Stimulated activated CD4-positive, alpha-beta T cell treated with anti-CD3 and anti-CD28 coated beads, TNF-alpha, amount 100 ng/mL, for 4 hours (primary cell): ENCODE measurements at places on chromosomes 16 and 17.

DNA sequence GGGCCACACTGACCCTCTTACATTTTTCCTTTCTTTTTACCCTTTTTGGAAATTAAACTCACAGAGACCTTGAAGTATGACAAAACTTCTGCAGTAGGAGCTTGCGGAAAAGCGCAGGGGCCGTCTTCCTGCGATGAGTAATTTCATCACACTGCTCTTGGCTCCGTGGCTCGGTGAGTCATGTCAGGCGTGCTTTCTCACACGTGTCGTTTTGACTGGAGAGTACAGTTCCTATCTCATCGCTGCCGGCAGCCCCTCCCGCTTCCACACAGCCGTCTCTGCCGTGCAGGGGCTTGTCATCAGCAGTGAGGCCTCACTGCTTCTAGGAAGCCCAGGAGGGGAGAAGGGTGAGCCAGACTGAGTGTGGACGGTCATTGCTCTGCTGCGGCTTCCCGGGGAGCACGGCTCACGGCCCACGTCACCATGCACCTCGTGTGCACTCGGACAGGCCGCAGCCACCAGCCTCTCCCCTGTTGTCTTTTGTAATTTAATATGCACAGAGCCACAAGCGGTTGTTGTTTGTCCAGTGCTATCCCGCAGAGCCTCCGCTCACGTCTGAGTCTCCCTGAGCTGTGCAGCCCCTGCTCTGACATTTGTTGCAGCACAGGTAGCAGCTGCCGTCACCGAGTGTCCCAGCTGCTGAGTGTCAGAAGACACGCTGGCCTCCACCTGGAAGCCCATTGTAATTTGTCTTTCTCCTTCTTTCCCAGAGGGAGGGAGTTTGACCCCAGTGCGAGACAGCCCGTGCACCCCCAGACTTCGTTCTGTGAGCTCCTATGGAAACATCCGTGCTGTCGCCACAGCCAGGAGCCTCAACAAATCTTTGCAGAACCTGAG is 99.4 kb upstream of the CHMP6 start:
- peak; percentile 82 for DNase-seq

GRCh38 chr17:5665164-5665563 is 80.9 kb upstream of the NLRP1 start:
- DNase-seq: no peak

DNA sequence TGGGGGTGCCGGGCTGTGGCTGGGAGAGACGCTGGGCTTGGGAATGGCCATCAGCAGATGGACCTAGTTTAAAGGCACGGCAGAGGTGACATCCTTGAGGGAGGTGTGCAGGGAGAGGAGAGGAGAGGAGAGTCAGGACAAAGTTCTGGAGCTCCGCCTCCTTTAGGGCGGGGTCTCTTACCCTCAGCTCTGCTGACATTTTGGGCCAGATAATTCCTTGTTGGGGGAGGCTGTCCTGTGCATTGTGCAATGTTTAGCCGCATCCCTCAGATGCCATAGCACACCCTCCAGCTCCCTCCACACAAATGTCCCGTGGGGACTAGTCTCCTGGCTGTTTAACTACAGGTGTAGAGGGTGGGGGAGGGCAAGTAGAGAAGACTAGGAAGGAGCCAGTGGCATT is 48.3 kb downstream of the ARHGAP23 start:
- no peak for DNase-seq

GRCh38 chr16:79165506-79165905 is 435.0 kb downstream of the MAF start:
- no peak for DNase-seq

DNA sequence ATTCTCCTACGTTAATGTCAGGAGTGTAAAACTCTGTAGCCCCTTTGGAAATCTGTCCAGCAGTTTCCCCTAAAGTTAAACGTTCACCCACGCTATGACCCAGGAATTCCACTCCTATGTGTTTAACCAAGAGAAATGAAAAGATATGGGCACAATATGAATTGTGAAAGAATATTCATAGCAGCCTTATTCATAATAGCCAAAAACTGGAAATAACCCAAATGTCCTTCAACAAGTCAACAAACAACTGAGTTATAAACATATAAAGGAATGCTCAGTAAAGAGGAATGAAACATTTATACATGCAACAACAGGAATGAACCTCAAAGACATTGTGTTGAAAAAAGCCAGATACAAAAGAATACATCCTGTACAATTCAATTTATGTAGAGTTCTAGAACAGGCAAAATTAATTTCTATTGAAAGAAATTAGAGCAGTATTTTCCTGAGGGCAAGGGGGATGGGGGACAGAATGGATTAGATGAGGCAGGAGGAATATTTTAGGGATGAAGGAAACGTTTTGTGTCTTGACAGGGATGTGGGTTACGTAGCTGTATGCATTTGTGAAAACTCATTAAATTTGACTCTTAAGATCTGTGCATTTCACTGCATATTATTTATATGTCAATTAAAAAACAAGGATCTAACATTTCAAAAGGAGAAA is 286.7 kb upstream of the CDH5 start:
- no peak for DNase-seq

DNA sequence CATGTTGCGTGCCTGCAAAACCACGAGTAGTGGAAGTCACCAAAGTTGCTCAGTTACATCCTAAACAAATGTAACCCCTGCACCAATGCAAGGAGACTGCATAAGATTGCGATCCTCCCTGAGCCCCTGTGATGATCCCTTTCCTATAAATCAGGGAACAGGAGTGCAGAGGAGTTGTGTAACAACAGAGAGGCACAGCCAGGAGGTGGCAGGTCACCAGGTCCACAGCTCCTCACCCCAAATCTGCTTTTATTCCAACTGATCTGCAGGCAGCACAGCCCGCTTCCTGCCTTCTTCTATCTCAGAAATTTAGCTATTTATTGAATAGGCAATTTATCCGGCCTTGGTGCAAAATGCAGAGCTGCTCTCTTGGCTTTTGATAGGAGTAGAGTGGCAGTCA is 36.0 kb upstream of the MRTFB start:
- DNase-seq: no peak

GRCh38 chr17:39198186-39198566 is 707 bp upstream of the CACNB1 start:
- no peak for DNase-seq

- peak; percentile 57 for DNase-seq
Measured at GRCh38 chr17:68200689-68201417, 47.0 kb upstream of the AMZ2 start.

GRCh38 chr16:5200123-5200522 is 102.5 kb upstream of the EEF2KMT start:
- DNase-seq: no peak

- no peak for DNase-seq
Measured at GRCh38 chr16:12548270-12548983, 255.3 kb downstream of the CPPED1 start.

DNA sequence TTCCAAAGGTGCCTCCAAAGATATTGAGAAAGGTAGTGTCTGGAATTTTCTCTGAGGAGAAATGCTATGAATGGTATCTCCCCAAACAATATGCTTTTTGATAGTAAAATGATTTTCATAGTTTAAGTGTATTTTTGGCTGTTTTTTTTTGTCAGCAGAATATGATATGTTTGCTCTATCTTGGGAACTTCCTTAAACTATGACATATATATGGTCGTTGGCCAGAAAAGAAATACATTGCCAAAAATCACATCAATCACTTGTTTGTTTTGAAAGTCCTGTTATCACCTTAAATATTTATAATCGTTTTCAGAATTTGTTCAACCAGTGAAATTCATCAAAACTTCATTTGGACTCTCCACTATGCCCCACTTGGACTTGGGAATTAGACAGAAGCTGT is 816.9 kb downstream of the CDH11 start:
- DNase-seq: no peak

DNA sequence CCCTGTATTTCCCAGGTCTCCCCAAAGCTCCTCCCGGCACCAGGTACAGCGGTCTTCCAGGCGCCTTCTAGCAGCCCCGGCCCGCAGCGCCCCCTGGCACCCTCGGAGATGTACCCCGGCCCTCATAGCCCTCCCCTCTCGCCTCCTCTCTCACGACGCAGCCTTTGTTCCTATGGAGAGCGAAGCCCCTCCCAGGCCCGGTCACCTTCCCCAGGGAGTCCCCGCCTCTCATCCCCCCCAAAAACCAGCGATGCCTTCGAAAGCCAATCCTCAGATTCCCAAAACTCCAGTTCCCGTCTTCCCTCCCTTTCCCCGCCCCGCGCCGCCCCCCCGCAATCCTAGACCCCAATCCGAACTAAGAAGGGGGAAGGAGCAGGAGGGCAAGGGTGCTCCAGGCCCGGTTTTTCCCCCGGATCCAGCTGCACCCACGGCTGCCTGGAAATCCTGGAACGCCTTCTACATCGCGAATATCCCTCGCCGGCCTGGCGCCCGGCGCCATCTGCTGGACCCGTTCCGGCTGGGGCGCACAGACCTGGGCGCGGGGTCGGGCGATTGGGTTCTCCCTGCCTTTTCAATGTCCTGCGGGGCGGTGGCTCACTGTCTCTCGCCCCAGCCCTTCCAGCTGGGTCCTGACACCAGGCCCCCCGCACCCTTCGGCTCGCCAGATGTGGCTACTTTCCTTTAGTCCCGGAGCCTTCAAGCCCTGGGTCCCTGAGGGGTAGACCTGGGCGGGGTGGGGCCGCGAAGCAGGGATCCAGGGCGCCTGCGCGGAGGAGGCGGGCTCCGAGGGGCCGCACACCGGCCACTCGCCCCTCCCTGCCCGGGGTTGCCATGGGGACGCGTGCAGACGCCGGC is at the start of gene DNAH2:
TSS of gene DNAH2 (plus strand) at position 844 of the 855 bp plus-strand sequence. CDS start 1,991 bp downstream, outside the sequence.
- DNase-seq: no peak

DNA sequence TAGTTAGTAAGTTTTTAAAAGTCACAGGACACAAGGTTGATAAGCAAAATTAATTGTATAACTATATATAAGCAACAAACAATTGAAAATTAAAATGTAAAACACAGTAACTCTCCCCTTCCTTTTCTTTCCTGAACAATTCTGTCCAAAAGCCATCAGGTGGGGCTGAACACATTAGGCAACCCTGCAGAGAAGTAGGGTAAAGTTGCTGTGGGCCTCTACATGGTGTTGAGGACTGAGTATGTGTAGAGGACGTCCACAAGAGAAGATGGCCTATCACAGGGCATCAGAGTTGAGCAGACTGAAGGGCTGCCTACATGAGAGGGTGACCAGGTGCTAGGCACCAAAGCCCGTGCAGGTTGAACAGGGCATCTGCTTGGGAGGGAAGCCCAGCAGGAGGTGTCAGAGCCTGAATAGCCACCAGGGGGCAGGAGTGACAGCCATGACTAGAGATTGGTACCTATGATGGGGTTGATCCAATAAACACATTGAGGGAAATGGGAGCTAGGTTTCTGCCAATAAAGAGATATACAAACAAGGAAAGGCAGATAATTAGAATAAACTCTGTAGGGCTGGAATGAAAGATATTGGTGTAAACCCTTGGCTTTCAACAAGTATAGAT is 415.1 kb downstream of the NPIPA8 start:
- DNase-seq: peak; percentile 3

GRCh38 chr16:50165473-50165872 is 12.4 kb downstream of the TENT4B start:
- no peak for DNase-seq

- no peak for DNase-seq
Measured at GRCh38 chr16:87025676-87026075, 291.5 kb downstream of the C16orf95 start.

GRCh38 chr16:88741368-88741767 is 35.1 kb downstream of the CTU2 start:
- no peak for DNase-seq

DNA sequence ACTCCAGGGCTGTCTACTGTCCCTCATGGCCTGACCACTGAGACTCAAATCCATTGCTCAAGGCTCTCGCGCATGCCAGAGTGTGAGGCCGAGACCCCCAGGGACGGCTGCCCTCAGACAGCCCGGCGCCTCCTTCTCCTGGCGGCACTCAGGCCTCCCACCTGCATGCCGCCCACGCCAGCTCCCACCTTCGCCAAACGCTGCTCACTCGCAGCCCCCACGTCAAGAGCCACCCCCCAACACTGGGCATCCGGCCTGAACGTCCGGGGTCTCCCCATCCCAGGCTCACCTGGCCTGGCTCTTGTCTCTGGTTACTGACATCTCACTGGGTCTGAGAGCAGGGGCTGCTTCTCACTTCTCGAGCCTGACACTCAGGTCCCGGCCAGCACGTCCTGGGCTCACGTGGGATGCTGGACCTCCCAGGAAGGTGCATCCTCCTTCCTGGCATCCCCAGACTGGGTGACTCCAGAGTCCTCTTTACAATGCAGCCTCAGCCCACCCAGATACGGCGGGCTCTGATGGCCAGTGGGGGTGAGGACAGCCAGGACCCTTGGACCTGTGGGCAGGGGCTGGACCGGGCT is 12.2 kb upstream of the CACNA1H start:
- no peak for DNase-seq

DNA sequence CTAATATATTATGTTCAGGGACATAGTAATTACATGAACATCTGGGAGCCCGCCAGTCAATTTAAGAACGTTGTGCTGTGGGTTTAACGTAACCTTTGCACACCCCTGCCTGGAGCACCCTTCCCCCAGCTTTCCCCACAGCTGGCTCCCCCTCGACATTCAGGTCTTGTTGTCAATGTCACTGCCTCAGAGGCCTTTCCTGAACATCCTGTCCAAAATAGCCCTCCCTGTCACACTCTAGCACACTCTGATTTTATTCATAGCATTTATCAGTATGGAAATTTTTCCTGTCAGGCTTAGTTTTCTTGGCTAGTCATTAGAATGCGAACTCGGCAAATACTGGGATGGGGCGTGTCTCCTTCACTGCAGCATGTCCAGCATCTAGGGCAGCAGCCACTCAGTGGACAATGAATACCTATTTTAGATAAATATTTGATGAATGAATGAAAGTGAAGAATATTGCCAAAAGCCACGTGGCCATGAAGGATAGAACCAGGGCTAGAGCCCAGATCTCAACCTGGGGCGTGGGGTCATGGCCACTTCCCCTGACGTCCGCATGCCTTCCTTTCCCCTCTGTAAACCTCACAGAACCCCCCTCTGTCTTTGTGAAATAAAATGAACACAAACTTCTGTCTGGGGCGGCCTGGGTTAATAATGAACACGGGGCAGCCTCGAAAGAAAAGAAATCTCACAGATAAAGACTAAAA is 10.5 kb downstream of the PIK3R6 start:
- no peak for DNase-seq

GRCh38 chr17:6558932-6559752 is 2.8 kb upstream of the PITPNM3 start:
- no peak for DNase-seq

GRCh38 chr17:43634591-43635125 is 27.1 kb downstream of the MEOX1 start:
- DNase-seq: no peak

- DNase-seq: no peak
Measured at GRCh38 chr16:52351451-52351850, 195.5 kb downstream of the TOX3 start.

GRCh38 chr17:77164483-77165091 is 23.8 kb downstream of the SEC14L1 start:
- DNase-seq: no peak
